ENCODE measurements at places on chromosomes 7 and 10.

GRCh38 chr7:55546814-55547213, 25.5 kb downstream of the VOPP1 start:
- DNase-seq: no peak

DNA sequence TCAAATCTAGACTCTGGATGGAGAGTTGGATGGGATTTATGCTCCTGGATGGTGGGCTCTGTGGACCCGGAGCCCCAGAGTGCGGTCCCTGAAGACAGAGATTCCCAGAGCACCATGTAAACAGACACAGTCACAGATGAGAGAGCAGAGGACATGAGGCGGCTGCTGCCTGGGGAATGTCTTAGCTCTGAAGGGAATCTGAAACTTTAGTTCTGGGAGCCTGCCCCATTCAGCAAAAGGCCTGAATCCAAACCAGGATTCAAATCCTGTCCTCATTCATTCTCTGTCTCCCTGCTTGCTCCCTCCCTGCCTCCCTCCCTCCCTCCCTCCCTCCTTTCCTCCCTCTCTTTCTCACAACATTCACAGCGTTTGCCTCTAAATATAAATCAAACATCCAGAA, 49.5 kb upstream of the CALD1 start:
- no peak for DNase-seq

GRCh38 chr10:103723557-103723956, 131.8 kb downstream of the SH3PXD2A start:
- no peak for DNase-seq

GRCh38 chr7:149680331-149681025, 92.9 kb downstream of the ZNF467 start:
- no peak for DNase-seq

DNA sequence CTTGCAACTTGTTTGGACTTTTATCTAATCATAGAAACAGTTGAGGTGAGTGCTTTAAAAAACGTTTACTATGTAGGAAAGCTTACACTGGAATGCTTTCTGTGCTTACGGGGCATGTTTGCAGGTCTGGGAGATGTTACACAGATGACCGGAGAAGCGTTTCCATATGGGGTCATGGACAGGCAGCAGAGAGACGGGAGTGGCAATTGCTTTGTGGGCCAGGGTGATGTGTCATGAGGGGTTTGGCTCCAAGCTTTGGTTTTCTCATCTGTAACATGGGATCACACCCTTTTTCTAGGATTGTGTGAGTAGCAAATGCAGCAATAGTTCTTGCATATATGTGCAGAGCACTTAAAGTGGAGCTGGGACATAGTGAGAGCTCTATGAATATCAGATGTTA, 174.8 kb upstream of the MKI67 start:
- DNase-seq: no peak

- DNase-seq: no peak
Observed at GRCh38 chr7:66331883-66332282, 126.7 kb downstream of the TPST1 start.
